Coronary artery (tissue), 2 donors: ENCODE measurements at places on chromosomes 4 and X.

- no peak for DNase-seq
These were observed 490.8 kb downstream of the RAPGEF2 start for GRCh38 chr4:159593681-159594080.

DNA sequence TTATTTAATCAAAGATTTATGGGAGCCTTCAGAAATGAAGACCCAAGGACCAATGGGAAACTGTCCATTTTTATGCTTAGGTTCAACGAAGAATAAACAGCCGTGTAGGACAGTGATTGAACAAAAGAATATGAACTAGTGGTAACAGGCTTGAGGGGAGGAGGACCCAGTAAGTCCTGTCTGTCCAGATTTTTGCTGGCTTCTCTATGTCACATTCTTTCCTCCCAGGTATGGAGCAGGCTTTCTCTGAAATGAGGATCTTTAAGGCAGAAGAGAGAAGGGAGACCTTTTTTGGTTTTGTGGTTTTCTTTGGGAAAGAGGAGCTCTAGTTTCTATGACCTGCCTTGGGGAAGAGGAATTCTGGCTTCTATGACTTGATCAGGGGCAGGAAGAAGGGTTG, 74.1 kb downstream of the BANK1 start:
- no peak for DNase-seq

- DNase-seq = no peak
These were observed 19.3 kb upstream of the CLNK start for GRCh38 chr4:10703766-10704429.

GRCh38 chr4:132614682-132615081, 534.4 kb upstream of the PCDH10 start:
- DNase-seq = no peak

DNA sequence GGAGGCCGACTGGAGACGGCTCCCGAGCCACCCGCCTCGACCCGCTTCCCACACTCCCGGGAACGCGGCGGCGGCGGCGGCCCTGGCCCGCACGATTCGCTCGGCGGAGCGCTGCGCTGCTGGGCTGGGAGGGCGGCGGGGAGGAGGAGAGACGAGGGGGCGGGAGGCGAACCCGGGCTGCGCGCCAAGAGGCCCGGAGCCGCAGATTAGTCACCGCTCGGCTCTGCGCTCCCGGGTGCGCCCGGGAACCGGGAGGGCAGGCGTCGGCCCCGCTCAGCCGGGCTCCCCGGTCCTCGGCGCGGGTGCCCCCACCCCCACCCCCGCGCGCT, 11.2 kb upstream of the BCOR start:
- no peak for DNase-seq

DNA sequence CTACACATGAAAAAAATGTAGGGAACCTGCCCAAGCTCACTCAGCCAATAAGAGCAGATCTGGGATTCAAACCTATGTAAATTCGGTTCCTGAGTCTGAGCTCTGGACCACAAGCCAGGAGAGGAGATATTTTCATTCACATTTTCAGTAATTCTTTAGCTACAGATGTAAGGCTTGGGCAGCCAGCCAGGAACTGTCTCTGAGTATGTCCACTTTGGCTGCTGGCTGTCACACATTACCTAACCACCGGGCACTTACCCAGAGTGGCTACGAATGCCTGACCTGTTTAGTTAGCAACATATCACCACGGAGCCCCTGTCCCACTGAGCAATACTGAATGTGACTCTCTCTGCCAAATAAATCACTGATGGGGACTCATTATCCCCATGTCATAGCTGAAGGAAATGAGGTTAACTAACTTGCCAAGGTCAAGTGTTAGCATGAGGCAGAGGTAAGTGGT, 15.3 kb downstream of the USP46 start:
- DNase-seq = no peak

DNA sequence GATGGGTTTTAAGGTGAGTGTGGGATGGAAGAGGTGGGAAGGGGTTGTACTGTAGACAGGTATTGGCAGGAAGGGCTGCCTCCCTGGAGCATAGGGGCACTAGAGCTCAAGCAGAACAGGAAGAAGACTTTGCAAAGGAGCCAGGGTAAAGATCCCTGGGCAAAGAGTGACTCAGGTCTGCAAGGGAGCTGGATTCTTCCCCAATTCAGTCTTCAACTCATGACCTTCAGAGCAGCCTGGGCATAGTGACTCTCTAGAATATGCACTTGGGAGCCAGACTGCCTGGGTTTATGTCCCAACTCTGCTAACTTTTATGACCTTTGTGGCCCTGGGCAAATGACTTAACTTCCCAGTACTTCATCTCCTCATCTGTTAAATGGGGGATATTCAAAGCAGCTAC, 4.0 kb downstream of the LONRF3 start:
- no peak for DNase-seq

GRCh38 chr4:137668885-137669545, 136.7 kb upstream of the PCDH18 start:
- no peak for DNase-seq

GRCh38 chrX:19152762-19153161, 30.5 kb upstream of the ADGRG2 start:
- no peak for DNase-seq

DNA sequence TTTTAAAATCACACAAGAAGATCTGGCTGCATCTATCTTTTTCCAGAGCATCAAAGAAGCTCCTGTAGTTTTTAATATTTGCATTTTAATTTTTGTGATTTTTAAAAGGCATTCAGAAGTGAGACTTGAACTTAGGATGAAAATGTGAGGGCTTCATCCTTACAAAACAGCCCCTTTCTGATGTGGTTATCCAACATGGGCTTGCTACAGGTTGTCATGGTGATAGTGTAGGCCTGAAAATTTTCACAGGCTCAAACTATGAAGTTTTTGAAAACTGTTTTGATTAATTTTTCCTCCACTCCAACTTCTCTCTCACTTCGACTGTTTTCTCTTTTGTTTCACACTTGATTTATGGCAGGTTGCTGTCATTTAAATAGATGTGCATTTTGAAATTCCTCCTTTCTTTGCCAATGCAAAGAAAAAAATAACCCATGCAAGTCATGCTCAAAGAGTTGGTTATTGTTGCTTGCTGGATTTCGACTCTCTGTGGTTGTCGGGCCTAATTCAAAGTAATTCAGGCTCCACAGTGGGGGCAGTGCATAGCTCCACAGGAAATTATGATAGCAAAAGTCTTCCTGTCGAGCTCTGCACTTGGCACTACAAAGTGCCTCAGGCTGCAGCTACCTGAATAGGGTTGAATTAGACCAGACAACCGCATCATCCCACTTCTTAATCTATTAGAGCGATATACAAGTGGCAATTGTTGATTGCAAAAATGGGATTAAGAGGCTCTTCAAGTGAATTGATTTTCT, 201.0 kb upstream of the GPR101 start:
- no peak for DNase-seq

DNA sequence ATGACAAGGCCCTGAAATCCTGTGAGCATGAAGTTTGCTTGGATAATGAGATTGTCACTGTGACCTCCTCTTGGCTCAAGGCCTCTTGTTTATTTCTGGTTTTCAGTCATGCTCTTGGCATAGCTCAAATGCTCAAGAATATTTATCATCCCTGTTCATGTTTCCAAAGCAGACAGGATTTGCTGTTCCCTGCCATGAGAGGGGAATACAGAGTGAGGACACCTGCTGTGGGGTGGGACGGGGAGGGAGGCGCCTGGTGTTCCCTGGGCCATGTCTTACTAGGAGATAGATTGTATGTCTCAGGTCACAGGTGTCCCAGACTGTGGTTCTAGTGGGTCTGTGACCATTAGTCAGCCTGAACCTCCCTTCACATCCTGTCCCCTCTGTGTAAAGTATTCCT, 34.9 kb upstream of the SH3RF1 start:
- no peak for DNase-seq

DNA sequence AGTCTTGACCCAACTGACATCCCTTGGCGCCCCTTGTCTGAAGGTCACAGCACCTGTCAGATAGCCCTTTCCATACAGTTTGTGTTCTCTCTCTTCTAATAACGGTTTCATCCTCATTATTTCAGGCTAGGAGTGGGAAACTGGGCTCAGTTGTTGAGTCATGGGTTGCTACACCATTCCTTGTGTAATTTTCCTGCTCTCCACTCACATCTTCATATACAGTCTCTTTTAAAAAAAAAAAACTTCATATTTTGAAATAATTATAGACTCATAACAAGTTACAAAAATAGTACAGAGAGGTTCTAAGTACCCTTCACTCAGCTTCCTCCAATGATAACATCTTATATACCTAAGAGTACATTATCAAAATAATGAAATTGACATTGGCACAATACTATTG, 60.2 kb upstream of the GRPR start:
- no peak for DNase-seq

GRCh38 chr4:177293208-177294033, 16.3 kb upstream of the NEIL3 start:
- no peak for DNase-seq

- no peak for DNase-seq
These were observed 795.2 kb downstream of the TRIML1 start for GRCh38 chr4:188934320-188934962.

DNA sequence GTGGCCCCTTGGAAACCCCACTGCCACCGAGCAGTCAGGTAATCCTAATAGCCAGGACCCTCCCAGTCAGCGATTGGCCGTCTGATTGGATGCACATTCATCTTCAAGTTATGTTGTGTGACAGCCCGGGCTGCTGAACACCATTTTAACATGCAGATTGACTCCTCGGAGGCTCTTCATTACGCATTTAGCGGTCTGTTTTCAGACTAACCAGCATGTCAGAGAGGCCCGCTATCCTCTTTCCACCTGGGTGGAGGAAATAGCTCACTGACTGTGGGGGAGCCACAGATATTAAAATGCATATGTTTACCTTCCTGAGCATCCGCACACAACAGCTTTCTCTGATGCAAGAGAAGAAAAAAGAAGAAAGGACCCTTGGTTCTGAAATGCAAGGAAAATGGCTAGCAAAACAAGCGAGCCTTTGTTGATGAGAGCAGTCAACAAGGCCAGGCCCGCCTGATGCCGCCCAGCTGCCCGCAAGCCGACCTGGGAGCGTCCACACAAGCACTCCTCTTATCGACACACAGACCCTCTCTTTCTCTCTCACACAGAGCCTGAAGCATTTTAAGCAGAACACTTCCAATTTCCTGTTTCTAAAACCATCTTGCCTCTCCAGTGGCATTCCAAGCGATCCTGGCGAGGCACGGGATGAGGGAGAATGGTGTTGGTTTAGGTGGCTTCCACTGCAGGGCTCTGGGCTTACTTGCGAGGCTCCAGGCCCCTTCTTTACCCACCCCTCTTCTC, 118.3 kb downstream of the MGST2 start:
- no peak for DNase-seq

GRCh38 chr4:80900908-80901307, 129.6 kb upstream of the BMP3 start:
- no peak for DNase-seq

- DNase-seq = no peak
These were observed 183.1 kb upstream of the ARX start for GRCh38 chrX:25198891-25199290.
